ENCODE measurements at places on chromosomes 13 and 19. TPM values are rescaled to one million over a fixed set of nuclear protein-coding genes. Genes with fewer than 3 reads are reported as not detected.
A peak's percentile ranks its signal among the peaks of the same experiment; 100 is the strongest.

DNA sequence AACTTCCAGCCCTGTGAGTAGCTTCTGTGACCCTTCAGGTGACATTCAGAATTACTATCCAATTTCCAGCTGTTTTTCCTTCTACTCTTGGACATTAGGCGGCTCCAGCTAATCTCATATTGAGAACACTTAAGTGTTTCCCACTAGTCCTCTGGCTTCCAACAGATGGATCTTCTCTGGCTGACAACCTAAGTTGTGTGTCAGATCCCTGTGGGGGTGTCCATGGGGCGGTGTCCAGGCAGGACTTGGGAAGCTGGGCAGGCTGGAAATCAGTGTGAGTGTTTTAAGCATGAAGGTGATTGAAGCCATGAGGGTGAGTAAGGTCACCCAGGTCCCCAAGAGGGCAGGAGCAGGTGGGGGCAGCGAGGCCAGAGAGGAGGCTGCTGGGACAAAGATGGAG is 10.1 kb downstream of the CNOT3 start:
- H3K4me3 ChIP-seq, result no peak overlapping the region
- H3K4me1 ChIP-seq, result no peaks in the 10 kb centered on the region
- H3K27ac ChIP-seq, result no peak overlapping the region
- H3K36me3 ChIP-seq, result peaks cover 85% of the 10 kb centered on the region

GRCh38 chr13:27981006-27981708 is 7.3 kb downstream of the URAD start:
- no peak overlapping the region for H3K27ac ChIP-seq
- peaks cover 5% of the 10 kb centered on the region for H3K36me3 ChIP-seq
- peaks cover 30% of the 10 kb centered on the region for H3K4me1 ChIP-seq

DNA sequence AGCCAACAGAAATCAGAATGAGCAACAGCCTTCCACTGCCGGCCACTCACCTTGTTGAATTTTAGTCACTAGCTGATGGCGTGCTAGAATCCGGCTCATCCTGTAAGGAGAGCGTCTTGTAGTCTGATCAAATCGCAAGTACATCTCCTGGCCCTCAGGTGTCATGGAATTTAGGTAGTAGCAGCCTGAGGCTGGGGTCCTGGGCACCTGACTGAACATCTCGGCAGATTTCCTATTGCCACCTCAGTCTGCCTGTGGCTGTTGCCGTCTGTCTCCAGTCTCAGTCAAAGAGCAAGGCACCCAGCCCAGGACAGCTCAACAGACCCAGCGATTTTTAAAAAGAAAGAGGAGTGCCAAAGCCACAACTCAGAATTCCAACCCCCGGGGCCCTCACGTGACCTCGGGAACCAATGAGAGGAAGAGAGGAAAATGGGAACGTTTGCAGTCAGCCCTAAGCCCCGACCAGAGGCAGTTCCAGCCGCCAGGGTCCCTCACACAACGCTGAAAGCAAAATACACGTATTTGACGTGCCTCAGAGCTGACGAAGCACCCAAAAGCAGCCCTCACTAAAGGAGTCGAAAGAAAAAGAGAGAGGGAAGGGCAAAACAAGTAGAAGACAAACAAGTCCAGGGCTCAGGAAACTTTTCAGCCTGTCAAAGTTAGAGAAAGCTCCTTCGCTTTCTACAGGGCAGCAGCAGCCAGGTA is at the start of gene STARD13:
TSS of gene STARD13 (minus strand) at position 336 of the 705 bp plus-strand sequence. CDS start at position 219, 117 bp downstream.
- H3K4me1 ChIP-seq, result peaks cover 23% of the 10 kb centered on the region
- H3K27ac ChIP-seq, result peak within 1 kb of the TSS; percentile 96
- peak; percentile 86 for DNase-seq
- no peaks in the 10 kb centered on the region for H3K36me3 ChIP-seq
- no peaks in the 10 kb centered on the region for H3K27me3 ChIP-seq
- H3K4me3 ChIP-seq, result peak within 1 kb of the TSS; percentile 74

DNA sequence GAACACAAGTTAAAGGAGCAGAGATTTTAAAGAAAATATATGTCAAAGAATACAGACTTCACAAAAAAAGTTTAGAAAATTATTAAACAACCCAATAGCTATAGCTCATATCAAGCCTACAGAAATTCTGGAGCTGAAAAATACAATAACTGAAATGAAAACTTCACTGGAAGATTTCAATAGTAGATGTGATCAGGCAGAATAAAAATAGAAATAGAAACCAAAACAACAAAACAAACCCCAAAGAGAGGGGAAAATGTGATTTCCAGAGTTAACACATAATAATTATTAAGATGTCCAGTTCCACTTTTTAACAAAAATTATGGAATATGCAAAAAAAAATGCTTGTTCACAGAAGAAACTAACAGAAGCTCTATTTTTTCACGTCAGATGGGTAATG is 23.6 kb downstream of the LRRC63 start:
- no peaks in the 10 kb centered on the region for H3K27me3 ChIP-seq
- H3K4me3 ChIP-seq, result no peak overlapping the region
- H3K4me1 ChIP-seq, result no peaks in the 10 kb centered on the region
- H3K36me3 ChIP-seq, result peaks cover 19% of the 10 kb centered on the region
- no peak overlapping the region for H3K27ac ChIP-seq
- DNase-seq, result no peak

DNA sequence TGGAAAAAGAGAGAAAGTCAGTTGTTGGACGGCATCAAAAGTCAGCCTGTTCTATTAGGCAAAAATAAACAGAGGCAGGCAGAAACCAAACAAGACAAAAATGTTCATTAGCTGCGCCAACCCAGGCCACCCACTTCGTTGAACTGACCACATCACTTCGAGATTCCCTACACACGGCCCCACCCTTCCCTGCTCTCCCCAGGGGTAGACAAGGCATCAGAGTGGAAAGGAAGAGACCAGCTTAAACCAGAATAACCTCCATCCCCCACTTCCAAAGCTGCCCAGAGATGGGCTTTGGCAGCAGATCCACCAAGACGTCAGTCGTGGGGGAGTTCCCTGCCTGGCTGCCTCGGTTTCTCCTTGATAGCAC is 204.6 kb upstream of the TSHZ3 start:
- H3K36me3 ChIP-seq, result peaks cover 3% of the 10 kb centered on the region
- peaks cover 20% of the 10 kb centered on the region for H3K4me1 ChIP-seq
- no peak overlapping the region for H3K27ac ChIP-seq
- no peak for DNase-seq
- peaks cover under 1% of the 10 kb centered on the region for H3K27me3 ChIP-seq

GRCh38 chr13:72156760-72157159 is 289.8 kb upstream of the DACH1 start:
- DNase-seq, result no peak
- H3K27me3 ChIP-seq, result no peaks in the 10 kb centered on the region
- H3K36me3 ChIP-seq, result no peaks in the 10 kb centered on the region
- H3K4me3 ChIP-seq, result no peak overlapping the region
- H3K4me1 ChIP-seq, result peaks cover 10% of the 10 kb centered on the region
- H3K27ac ChIP-seq, result no peak overlapping the region

DNA sequence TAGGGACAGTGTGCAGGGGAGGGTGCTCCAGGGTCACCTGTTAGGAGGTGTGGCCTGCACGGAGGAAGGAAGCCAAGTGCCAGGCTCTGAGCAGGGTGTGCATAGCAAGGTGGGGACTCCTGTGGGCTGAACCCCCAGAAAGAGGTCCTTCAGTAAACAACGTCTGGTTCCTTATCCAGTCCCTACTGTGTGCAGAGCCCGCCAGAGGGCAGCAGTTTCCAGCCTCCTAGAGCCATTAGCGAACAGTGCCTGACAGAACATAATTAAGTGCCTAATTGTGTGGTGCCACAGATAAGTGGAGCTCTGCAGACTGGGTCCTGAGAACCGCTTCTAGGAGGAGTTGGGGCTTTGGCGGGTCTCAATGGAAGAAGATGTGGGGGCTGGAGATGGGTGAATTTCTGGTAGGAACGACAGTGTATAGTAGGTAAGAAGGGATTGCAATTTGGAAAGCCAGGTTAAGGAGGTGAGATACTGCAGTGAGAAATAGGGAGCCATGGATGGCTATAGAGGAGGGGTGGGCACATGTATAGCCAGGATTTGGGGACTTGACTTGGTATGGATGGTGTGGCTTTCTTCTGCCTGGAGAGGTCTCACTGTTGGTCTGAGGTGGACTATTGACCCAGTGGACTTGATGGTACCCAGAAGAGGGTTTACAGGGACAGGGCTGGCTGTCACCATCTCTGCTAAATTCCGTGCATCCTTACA is 323.1 kb downstream of the ZNF536 start:
- no peak overlapping the region for H3K27ac ChIP-seq
- peak; percentile 72 for DNase-seq
- no peak overlapping the region for H3K4me3 ChIP-seq
- peaks cover 58% of the 10 kb centered on the region for H3K4me1 ChIP-seq
- H3K27me3 ChIP-seq, result no peaks in the 10 kb centered on the region
- no peaks in the 10 kb centered on the region for H3K36me3 ChIP-seq

DNA sequence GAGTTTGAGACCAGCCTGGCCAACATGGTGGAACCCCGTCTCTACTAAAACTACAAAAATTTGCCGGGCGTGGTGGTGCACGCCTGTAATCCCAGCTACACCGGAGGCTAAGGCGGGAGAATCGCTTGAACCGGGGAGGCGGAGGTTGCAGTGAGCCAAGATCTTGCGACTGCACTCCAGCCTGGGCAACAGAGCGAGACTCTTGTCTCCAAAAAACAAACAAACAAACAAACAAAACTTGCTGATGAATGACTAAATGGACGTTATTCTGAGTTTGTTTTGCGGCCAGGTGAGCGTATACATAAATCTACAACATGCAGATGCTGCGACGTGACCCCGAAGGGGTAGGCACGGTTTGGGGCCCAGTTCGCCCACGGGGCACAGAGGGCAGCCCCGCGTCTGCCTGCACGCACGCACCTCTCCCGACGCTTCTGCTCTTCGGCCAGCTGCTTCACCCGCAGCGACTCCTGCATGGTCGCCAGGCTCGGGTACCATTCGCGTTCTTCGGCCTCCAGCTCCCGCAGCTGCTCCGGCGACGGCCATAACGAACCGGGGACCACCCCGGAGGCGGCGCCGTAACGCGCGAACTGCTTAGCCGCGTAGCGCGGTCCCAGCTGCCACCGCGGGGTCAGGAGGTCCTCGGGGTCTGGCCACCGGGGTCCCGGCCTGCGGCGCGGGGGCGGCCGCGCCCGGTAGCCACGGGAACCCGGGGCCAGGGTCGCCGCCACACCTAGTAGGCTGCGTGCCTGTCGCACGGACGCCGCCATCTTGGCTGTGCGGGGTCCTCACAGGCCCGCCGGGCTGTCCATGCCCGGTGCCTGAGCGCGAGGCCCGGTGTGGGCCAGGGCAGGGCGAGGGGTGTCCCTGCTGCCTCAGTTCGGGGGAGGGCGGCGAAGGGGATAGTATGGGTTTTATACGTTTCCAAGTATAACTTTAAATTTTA is at the start of gene GADD45GIP1:
TSS of gene GADD45GIP1 (minus strand) at position 778 of the 943 bp plus-strand sequence. CDS start at position 767, 11 bp downstream.
- H3K36me3 ChIP-seq, result peaks cover 16% of the 10 kb centered on the region
- H3K27me3 ChIP-seq, result peaks cover 2% of the 10 kb centered on the region
- H3K4me1 ChIP-seq, result peaks cover 26% of the 10 kb centered on the region
- peak within 1 kb of the TSS; percentile 90 for H3K4me3 ChIP-seq
- DNase-seq, result peak; percentile 78

GRCh38 chr13:93819331-93819890 is 592.8 kb downstream of the GPC6 start:
- no peaks in the 10 kb centered on the region for H3K36me3 ChIP-seq
- no peaks in the 10 kb centered on the region for H3K27me3 ChIP-seq
- DNase-seq, result no peak
- H3K27ac ChIP-seq, result no peak overlapping the region
- no peak overlapping the region for H3K4me3 ChIP-seq

GRCh38 chr13:52779103-52779502 is 39.5 kb upstream of the CNMD start:
- no peak for DNase-seq
- H3K36me3 ChIP-seq, result no peaks in the 10 kb centered on the region
- H3K4me3 ChIP-seq, result no peak overlapping the region
- H3K27me3 ChIP-seq, result no peaks in the 10 kb centered on the region

- H3K4me3 ChIP-seq, result no peak overlapping the region
- peaks cover 26% of the 10 kb centered on the region for H3K4me1 ChIP-seq
- no peak for DNase-seq
- no peaks in the 10 kb centered on the region for H3K36me3 ChIP-seq
- H3K27ac ChIP-seq, result no peak overlapping the region
Measured at GRCh38 chr19:54389553-54389952, 24.8 kb upstream of the LAIR1 start.

DNA sequence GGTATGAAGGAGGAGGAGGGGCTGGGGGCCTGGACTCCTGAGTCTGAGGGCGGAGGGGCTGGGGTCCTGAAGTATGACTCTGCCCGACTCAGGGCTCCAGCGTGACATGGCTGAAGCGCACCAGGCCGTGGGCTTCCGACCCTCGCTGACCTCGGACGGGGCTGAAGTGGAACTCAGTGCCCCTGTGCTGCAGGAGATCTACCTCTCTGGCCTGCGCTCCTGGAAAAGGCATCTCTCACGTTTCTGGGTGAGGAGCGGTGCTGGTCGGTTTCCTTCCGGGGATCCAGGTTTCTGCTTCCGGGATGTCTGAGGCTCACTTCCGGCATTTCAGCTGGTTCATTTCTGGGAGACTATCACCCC is 1.2 kb downstream of the CPT1C start:
- no peaks in the 10 kb centered on the region for H3K27me3 ChIP-seq
- peak overlapping the region; percentile 93 for H3K4me3 ChIP-seq
- no peak overlapping the region for H3K27ac ChIP-seq
- no peak for DNase-seq
- H3K36me3 ChIP-seq, result peaks cover 27% of the 10 kb centered on the region

DNA sequence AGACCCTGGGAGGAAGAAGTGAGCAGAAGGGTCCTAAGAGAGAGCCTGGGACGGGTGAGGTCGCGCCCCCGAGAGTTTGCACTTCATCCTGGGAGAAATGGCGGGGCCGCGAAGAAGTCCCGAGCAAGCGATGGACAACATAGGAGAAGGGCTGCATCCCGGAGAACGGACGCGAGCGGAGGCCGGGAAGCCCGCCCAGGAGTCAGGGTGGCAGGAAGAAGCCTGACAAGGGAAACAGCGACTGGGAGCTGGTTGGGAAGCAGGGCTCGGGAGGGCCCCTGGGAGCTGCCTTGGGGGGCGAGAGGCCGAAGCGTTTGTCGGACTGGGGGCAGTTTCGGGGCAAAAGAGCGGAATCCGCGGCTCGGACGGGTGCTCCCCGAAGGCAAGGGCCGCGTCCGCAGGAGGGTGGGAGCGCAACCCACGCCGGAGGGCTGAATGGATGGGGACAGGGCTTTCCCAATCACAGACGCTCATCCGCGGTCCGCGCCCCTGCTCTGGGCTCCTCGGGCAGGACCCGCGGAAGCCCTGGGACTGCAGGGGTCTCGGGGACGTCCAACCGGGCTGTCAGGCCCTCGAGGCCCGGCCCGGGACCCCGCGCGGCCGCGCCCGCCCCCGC is 469 bp downstream of the ABHD17A start:
- H3K27me3 ChIP-seq, result peaks cover 2% of the 10 kb centered on the region
- H3K4me3 ChIP-seq, result peak overlapping the region; percentile 98
- H3K36me3 ChIP-seq, result no peaks in the 10 kb centered on the region
- peak overlapping the region; percentile 91 for H3K27ac ChIP-seq

The SLAIN1 gene
- total RNA-seq, result 33.1 TPM

The ZNF723 gene
- not detected for total RNA-seq

The ERICH6B gene
- total RNA-seq, result not detected

The GRIN2D gene
- 23.0 TPM for total RNA-seq

The LPAR6 gene
- 3.3 TPM for total RNA-seq

The CYP2A6 gene
- total RNA-seq, result 0.25 TPM

The RCBTB1 gene
- 31.8 TPM for total RNA-seq

The LILRB4 gene
- not detected for total RNA-seq

The SELENOV gene
- total RNA-seq, result 15.4 TPM

The QPCTL gene
- 27.5 TPM for total RNA-seq
